Activated CD8-positive, alpha-beta memory T cell treated with anti-CD3 and anti-CD28 coated beads for 4 hours (primary cell): ENCODE measurements at places on chromosomes 11 and 22.

GRCh38 chr22:35711336-35711735, 6.3 kb upstream of the APOL5 start:
- no peak for DNase-seq

GRCh38 chr11:123559523-123559955, 94.9 kb downstream of the SCN3B start:
- no peak for DNase-seq

GRCh38 chr22:39309364-39309861, 10.0 kb downstream of the RPL3 start:
- no peak for DNase-seq

- no peak for DNase-seq
These were observed 4.9 kb downstream of the HTATIP2 start for GRCh38 chr11:20368438-20368837.

DNA sequence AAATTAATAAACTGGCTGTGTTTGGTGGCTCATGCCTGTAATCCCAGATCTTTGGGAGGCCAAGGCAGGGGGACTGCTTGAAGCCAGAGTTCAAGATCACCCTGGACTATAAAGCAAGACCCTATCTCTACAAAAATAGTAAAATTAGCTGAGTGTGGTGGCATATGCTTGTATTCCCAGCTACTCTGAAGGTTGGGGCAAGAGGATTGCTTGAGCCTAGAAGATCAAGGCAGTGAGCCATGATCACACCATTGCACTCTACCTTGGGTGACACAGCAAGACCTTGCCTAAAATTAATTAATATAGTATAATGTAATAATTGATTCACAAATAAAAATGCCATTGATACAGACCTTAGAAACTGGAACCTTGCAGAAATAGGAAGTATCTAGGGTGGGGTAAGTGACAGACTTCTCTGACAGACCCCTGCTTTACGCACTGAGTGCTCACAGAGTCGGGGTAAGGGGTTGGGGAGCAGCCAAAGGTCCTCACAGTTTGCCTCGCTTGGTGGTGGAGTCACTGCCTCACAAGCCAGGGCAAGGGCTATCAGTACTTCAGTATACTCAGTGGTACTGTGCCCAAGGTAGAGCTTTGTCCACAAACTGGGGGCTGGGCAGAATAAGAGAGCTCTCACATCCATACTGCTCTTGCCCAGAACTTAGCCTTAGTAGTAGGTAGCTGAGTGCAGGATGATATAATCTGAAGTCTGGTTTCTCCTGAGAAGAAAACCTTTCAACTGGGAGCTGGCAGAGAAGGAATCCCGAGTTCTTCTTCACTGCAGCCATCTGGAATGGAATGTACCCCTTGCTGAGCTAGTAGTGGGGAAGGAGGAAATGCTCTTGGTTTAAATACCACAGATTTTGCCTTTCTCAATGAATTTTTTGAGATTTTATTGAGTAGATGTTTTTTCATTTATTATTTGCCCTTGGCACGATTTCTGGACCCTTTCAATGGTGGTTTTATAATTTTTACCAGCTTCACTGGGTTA, 65.5 kb downstream of the EMSY start:
- DNase-seq, result no peak

- DNase-seq, result no peak
These were observed 34.6 kb upstream of the PDGFD start for GRCh38 chr11:104198576-104198975.

DNA sequence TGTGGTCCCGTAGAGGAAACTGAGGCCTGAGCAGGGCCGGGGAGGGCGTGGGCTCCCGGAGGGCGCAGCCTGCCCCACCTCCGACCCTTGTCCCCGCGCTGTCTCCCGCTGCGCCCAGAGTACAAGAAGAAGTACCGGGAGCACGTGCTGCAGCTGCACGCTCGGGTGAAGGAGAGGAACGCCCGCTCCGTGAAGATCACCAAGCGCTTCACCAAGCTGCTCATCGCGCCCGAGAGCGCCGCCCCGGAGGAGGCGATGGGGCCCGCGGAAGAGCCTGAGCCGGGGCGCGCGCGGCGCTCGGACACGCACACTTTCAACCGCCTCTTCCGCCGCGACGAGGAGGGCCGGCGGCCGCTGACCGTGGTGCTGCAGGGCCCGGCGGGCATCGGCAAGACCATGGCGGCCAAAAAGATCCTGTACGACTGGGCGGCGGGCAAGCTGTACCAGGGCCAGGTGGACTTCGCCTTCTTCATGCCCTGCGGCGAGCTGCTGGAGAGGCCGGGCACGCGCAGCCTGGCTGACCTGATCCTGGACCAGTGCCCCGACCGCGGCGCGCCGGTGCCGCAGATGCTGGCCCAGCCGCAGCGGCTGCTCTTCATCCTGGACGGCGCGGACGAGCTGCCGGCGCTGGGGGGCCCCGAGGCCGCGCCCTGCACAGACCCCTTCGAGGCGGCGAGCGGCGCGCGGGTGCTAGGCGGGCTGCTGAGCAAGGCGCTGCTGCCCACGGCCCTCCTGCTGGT, 1.9 kb downstream of the NLRP6 start:
- DNase-seq, result no peak

DNA sequence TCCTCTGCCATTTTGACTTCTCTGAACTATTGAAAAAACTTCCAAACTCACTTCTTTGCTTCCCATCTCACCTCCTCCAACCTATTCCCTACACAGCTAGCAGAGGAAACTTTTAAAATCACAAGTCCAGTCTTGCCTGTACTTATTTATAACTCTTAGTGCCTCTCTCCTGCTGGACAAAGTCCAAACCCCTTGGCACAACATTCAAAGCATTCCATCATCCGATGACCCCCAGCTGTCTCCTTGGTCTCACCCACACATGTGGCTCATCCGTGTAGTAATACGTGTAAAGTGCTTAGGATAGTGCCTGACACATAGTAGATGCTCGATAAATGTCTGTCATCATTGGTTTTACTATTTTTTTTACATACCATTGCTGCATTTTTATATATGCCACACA, 101.4 kb downstream of the PARVA start:
- DNase-seq, result no peak

DNA sequence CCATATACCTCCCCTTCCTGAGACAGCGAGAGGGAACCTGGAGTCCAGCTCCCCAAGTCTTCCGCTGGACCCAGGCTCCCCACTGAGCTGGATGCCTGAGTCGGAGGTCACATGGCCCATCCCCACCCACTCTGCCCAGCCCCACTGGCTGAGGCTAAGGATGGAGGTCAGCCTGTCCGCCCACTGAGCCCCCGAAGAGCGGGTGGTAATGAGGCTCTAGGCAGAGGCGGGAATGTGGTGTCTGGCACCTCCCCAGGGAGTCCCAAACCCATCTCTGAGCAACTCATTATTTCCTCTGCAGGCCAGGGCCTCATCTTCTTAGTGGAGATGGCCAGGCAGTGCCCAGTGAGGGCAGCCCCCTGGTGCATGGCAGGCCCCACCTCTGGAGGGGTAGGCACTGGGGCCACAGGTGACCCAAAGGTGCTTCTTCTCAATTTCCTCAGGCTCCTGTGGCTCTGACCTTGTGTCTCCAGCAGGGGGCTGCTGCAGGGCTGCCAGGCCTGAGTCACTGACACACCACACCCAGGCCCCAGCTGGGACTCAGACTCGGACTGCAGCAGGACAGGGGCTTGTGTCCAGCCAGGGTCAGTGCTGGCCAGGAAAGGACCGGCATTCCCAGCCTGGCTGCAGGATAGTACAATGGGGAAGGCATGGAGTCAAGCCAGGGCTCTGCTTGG, 10.2 kb upstream of the PDE2A start:
- no peak for DNase-seq

DNA sequence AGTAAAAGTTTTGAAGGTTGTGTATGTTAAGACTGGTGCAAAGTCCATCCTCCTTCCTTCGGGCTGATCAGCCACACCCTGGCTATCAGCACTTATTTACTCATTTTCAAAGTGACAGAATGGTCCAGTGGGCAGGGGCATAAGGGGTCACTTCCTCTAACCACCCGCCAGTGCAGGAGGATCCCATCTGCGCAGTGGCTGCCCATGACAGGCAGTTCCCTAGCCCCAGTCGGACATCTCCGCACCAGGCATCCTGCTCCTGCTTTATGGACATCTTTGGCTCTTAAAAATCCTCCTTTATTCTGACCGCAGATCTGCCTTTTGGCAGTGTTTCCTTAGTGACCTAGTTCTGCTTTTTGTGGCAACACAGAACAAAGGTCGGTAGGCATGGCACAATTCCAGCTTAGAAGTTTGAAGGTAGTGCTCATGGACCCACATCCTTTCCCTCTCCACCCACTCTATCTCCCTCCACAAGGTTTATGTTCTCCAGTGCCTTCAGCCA, 55.9 kb downstream of the BMAL1 start:
- DNase-seq, result no peak

GRCh38 chr11:57214494-57214893, 22.6 kb downstream of the APLNR start:
- no peak for DNase-seq

- DNase-seq, result no peak
These were observed 80.1 kb upstream of the RTL6 start for GRCh38 chr22:44578110-44578457.

- no peak for DNase-seq
These were observed 21.3 kb upstream of the TPH1 start for GRCh38 chr11:18067372-18067771.

- no peak for DNase-seq
These were observed at the start of gene IL18BP for GRCh38 chr11:71998649-71999310. TSS of gene IL18BP (plus strand) at chr11:71998909. CDS start at chr11:71999985, 1,076 bp downstream.

- no peak for DNase-seq
These were observed 104.8 kb downstream of the RAB38 start for GRCh38 chr11:88070437-88070836.

GRCh38 chr22:29299136-29299900, 7.1 kb upstream of the GAS2L1 start:
- no peak for DNase-seq

DNA sequence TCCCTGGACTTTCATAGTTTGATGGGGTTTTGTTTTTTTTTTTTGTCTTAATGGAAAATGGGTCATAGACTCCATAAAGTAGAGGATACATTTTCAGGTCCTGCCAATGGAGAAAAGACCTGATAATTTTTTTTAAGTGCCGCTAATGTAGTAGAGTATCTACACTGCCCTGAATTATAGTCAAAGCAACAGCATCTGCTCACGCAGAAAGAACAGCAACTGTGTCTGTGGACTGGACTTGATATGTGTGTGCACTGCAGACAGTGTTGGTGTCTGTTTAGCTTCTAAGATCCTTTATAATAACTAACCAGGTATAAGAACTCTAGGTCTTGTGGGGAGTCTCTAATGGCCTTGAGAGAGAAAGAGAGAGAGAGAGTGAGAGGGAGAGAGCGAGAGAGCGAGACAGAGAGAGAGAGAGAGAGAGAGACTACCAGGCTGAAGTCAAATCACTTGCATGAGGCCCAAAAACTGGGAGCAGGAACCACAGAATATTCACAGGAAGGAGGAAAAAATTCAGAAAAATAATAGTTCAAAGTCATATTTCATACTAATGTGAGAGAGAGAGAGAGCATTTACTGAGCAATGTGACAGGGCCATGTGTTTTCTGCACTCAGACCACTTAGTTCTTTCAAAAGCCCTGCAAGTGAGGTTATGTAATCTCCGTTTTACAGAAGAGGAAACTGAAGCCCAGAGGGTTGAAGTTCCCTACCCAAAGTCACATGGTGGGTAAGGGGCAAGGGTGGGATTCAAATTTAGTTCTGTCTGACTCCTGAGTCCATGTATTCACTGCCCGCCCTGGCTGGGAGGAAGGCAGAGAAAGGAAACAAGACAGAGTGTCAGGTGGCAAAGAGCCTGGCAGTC, 8.6 kb upstream of the MIAT start:
- DNase-seq, result no peak

- DNase-seq, result no peak
These were observed 112.5 kb upstream of the TP53AIP1 start for GRCh38 chr11:129055196-129055595.

GRCh38 chr11:115052601-115053000, 374.3 kb downstream of the NXPE2 start:
- DNase-seq, result no peak

DNA sequence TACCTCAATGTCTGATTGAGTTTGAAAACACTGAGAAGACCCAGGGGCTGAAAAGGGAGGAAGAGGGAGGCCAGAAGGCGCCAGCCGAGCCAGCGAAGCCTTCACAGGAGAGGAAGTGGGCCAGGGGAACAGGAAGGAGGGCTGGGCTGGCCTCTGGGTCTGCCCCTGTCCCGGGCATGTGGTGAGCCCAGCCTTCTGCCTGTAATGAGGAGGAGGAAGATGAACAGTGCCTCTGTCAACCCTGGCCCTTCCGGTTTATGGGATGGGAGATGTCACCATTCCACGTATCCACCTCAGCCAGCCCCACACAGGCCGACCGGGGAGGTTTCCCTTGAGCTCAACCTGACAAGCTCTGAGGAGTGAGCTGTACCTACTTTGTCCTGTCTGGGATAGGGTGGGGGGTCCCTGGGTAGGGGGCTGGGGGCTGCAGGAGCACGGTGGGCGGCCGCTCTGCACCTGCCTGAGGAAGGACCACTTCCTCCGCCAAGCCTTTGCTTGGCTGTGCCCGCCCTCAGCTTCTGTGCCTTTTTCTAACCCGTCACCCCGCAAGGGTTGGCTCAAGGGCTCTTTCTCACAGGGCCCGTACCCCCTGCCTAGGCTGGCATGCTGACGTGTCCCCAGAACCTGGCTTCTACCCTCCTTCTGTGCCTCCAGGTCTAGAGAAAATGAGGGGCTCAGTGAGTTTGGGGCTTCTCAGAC, 2.0 kb downstream of the PARVG start:
- no peak for DNase-seq

DNA sequence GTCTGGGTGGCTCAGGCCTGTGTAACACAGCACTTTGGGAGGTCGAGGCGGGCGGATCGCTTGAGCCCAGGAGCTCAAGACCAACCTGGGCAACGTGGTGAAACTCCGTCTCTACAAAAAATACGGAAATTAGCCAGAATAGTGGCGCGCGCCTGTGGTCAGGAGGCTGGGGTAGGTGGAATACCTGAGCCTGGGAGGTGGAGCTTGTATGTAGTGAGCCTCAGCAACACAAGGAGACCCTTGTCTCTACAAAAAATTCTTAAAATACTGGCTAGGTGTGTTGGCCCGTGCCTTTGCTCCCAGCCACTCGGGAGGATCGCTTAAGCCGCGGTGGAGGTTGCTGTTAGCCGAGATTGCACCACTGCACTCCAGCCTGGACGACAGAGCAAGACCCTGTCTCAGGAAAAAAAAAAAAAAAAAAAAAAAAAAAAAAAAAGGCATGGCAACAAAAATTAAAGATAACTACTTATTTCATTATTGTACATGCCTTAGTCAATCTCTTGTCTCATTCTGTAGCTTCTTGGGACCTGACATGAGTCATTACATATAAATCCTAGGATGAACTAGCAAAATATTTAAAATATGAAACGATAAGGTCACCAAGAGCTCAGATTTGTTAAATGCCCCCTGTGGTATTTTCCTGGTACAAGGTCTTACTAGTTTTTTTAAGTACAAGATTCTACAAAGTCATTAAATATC, 1.1 kb downstream of the TAF1D start:
- no peak for DNase-seq
